Activated B cell treated with CpG ODN at 0.5 μM for 24 hours (primary cell): ENCODE measurements at places on chromosomes 1 and 21.
A peak's percentile ranks its signal among the peaks of the same experiment; 100 is the strongest.

- DNase-seq, result no peak
Observed at GRCh38 chr1:233157245-233157644, 138.3 kb downstream of the PCNX2 start.

- no peak for DNase-seq
Observed at GRCh38 chr21:38039369-38039768, 123.1 kb upstream of the KCNJ6 start.

GRCh38 chr1:11065796-11066195 is 6.0 kb upstream of the SRM start:
- DNase-seq, result no peak

- no peak for DNase-seq
Observed at GRCh38 chr21:16536643-16537434, 807.1 kb downstream of the USP25 start.

- no peak for DNase-seq
Observed at GRCh38 chr1:230153641-230154296, 86.7 kb downstream of the GALNT2 start.

GRCh38 chr1:201697174-201697573 is 131.8 kb upstream of the IPO9 start:
- DNase-seq, result no peak

DNA sequence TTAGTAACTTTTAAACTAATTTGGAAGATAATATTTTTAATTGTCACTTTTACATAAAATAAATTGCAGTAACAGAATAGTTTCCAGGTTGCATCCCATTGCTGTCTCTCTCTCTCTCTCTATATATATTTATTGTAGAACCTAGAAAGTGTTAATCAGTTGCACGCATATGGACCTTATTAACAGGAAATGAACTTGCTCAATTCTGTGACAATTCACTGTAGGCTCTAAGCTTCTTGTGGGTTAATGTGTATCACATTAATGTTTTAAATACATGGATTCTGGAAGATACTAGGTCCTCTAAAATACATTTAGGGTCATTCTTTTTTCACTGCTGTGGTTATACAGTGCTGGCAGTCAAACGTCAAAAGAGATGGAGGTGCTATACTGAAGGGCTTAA is 33.1 kb downstream of the LRRC71 start:
- DNase-seq, result no peak

GRCh38 chr1:153293851-153294250 is 18.9 kb downstream of the PGLYRP3 start:
- no peak for DNase-seq

DNA sequence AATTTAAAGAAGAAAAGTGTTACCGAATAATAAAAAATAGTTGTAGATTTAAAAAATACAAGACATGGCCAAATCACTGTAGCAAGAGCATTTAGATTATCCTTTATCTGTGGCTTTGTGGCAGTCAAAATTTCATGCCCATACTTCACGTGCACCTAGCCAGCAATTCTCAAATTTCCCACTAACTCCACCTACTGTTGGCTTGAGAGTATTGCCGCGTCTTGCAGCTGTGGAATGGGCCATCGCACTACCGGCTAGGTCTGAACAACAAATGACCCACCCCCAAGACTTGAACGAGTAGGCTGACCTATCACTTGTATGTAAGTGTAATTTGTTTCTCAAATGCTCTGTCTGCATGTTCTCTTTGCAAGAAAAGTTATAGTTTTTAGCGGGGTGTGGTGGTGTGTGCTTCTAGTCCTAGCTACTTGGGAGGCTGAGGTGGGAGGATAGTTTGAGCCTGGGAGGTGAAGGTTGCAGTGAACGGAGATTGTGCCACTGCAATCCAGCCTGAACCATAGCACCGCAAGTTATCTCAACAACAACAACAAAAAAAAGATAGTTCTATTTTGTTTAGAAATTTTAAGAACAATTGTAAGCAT is 4.1 kb downstream of the KRTAP13-4 start:
- DNase-seq, result no peak

DNA sequence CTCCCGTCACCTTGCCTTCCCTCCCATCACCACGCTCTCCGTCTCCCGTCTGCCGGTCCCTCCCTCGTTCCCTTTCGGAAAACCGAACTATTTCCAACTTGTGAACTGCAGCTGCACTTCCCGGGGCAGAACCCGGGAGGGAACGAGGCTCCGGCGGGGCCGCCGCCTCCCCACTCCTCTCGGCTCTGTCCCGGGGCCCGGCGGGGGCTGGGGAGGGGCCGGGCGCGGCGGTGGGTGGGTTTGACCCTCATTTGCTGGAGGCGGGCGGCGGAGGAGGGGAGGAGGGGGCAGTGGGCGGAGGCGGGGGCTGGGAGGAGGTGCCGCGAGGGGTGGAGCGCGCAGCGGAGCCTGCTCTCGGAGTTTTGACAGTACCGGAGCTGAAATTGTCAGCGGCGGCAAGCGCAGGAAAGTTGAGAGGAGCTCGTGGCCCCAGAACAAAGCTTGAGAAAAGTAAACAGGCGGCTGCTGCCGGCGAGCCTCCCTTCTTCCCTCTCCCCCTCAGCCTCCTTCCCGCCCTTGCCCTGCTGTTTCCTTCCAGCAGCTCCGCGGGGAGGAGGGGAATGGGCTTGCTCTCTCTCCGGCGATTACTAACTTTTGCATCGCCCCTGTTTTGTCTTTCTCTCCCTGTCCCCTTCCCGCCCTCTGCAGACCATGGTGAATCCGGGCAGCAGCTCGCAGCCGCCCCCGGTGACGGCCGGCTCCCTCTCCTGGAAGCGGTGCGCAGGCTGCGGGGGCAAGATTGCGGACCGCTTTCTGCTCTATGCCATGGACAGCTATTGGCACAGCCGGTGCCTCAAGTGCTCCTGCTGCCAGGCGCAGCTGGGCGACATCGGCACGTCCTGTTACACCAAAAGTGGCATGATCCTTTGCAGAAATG is 2.9 kb downstream of the LMO4 start:
- peak; percentile 64 for DNase-seq

- DNase-seq, result no peak
Observed at GRCh38 chr1:209831615-209832014, 3.8 kb downstream of the UTP25 start.

- DNase-seq, result no peak
Observed at GRCh38 chr21:25809013-25809412, 74.2 kb downstream of the GABPA start.

DNA sequence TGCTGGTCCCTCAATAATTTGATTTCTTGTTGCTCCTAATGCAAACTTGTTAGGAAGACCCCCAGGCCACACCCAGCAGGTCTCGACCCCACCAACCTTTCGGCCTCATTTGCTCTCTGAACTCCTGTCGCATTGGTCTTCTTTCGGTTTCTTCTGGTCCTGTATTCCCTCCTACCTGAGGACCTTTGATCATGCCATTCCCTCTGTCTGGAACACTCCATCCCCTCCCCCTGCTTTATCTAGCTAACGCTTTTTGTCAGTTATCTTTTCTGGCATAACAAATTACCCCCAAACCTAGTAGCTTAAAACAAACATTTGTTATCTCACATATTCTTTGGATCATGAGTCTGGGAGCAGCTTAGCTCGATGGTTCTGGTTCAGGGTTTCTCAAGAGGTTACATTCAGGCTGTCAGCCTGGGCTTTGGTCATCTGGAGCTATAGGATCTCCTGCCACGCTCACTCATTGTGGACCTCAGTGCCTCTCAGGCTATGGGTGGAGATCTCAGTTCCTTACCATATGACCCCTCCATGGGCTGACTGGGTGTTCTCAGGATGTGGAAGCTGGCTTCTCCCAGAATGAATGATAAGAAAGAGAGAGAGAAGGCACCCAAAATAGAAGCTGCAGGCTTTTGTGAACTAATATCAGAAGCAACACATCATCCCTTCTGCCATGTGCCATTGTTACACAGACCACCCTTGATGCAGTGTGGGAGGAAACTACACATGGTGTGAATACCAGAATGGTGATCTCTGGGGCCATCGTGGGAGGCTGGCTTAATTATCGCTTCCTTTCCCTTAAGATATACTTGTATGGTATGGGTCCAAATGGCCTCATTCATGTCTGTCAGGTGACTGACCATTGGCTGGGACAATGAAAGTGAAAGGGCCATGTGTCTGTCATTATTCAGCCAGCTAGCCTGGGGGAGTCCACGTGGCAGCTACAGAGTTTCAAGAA is 29.1 kb upstream of the BCAR3 start:
- no peak for DNase-seq

DNA sequence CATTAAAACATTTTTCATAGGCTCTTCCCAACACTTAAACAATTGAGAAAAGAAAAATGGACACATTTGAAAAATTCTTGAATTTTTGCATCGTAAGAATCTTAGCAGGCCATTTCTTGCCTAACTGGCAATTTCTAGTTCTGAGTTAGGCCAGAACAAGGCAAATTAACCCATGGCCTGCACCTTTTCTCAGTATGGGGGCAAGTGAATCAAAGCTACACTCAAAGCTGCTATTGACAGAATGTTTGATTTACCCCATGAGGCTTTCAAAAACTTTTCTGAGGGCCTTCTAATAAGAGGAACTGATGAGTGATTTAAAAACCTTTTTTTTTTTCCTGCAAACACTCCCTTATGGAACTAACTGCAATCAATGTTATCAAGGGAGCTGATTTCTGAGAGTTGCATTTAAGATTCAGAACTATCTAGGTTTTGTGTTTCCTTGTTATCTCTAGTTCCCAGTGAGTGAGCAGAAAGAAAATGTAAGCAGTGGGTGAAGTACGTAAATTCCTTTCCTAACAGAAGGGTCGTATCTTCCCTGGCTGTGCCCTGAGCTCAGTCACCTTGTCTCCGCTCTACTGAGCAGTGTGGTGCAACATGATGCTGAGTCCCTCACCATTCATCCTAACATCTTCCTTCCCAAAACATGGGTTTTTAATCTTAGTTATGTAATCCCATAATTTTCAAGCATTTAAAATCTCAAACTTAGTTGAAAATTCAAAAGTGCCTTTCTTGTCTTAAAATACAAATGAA is 353.7 kb downstream of the DPYD start:
- DNase-seq, result no peak

DNA sequence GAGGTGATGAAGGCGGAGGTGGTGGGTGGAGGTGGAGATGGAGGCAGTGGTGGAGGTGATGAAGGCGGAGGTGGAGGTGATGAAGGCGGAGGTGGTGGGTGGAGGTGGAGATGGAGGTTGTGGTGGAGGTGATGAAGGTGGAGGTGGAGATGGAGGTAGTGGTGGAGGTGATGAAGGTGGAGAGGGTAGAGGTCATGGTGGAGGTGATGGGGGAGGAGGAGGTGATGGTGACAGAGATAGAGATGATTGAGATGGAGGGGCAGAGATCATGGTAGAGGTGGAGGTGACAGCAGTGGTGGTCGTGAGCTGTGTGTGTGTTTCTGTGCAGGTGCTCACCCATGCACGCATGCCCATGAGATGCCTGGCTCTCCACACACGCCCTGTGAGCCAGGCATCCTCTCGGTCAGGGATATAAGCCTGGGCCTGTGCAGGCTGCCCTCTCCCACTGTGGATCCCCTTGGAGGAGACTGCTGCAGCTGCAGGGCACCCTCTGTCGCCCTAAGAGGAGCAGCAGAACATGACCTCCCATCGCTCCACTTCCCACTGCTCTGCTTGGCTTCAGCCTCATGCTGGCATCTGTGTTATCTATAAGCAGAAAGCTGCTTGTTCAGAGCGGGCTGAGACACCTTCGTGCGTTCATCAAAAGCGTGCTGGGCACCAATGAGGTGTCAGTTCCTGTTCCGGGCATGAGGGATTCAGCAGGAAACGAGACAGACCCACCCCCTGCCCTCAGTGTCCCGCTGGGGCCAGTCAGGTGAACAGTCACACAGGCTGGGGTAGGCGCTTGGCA is 20.5 kb upstream of the NPHP4 start:
- DNase-seq, result no peak

DNA sequence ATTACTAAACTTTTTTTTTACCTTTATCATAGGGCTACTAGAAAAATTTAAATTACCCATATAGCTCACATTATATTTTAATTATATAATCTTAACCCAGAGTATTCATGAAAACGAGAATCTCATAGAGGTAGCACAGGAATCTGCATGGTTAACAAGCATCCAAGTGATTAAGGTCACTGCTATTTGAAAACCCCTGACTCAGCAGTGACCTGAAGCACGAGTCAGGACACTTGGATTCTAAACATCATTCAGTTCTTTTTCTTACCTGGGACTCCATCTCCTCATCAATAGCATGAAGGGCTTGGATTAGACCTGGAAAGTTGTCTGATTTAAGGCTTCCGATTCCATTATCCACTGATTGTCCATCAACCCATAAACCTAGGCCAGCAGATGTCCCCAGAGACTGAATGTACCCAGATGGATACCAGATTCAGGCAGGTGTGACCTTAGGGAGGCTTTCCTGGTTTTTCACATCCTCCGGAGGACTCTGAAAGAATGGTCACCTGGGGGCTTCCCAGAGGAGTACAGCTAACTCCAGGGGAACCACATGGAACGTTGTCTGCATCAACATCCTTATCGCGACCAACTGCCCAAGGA is 174.3 kb downstream of the SETD4 start:
- DNase-seq, result no peak

GRCh38 chr1:16012590-16013219 is 5.1 kb downstream of the HSPB7 start:
- DNase-seq, result peak; percentile 40

DNA sequence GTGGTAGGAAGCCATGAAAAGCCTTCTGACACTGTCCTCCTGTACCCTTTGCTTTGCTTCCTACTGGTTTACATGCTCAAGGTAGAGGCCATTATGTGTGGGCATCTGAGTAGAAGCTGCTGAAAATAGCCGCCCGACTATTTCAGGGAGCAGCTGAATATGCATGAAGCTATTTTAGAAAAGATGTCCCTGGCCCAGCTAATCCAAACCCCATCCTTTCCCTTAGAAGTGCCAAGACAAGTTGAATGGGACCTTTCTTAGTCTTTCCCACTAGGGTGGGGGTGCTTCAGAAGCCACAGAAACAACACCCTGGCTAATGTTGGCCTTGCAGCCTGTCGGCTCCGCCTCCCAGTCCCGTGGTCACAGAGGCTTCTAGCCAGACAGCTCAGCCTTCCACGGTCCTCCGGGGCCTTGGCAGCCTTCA is 205.1 kb upstream of the EDN2 start:
- no peak for DNase-seq

DNA sequence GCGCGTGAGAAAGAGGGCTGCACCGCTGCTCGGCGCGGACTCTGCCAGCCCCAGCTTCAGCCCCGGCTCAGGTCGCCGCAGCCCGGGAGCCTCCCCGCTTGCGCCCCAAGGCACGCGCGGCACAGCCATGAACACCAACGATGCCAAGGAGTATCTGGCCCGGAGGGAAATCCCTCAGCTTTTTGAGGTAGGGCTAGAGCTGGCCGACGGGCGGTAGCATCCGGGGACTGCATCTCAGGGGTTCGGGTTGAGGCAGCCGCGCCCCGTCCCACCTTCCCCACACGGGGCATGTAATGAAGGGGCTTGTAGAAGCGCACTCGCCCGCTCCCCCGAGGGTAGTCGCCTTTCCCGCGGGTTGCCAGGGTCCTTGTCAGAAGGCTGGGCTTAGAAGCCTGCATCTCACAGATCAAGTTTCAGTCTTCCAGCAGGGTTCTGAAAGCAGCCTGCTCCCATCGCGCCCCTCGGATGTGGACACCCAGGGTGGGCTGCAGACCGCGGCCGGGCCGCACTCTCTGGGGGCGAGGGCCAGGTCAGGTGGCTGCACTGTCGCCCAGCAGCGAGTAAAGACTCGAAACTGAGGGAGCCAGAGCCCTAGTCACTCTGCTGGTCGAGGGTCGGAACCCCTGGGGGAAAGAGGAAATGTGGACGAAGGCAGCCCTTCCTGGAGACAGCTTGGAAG is 507 bp downstream of the AK5 start:
- no peak for DNase-seq
